Activated CD4-positive, alpha-beta memory T cell treated with anti-CD3 and anti-CD28 coated beads for 36 hours (primary cell): ENCODE measurements at places on chromosomes 7 and 10. TPM values are rescaled to one million over a fixed set of nuclear protein-coding genes. Genes with fewer than 3 reads are reported as not detected.

IFIT3 gene
- total RNA-seq: 14.7 TPM

LIPK gene
- total RNA-seq: not detected

ADCYAP1R1 gene
- not detected for total RNA-seq

GBX1 gene
- total RNA-seq: not detected

C10orf143 gene
- total RNA-seq: 3.0 TPM

TMEM229A gene
- not detected for total RNA-seq

MMP21 gene
- not detected for total RNA-seq

UTF1 gene
- total RNA-seq: not detected

PON1 gene
- total RNA-seq: not detected

DNA sequence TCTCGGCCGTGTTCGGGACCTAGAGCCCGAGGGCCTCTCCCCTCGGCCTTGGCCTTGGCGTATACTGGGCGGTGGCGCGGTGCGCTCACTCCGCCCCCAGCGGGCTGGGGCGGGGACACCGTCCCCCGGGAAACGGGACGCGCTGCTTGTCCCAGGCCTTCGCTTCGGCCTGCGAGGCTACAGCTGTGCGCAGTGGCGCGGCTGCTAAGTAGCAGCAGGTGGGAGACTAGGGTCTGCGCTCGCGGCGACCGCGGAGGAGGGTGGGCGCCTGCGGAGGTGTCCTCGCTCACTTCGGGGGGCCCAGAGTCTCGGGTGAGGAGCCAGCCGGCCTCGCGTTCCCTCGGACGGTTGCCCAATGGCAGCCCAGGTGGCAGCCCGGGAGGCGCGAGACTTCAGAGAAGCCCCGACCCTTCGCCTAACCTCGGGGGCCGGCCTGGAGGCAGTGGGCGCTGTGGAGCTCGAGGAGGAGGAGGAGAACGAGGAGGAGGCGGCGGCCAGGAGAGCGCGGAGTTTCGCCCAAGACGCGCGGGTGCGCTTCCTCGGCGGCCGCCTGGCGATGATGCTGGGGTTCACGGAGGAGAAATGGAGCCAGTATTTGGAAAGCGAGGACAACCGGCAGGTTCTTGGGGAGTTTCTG is at the start of gene DNAH11:
Gene DNAH11, plus strand, starts transcription at position 149 of the 637 bp plus-strand sequence. Its CDS starts 207 bp downstream, at position 356.
- DNase-seq: peak; percentile 32

GRCh38 chr7:141430455-141431139 is 120.6 kb upstream of the AGK start:
- DNase-seq: no peak

GRCh38 chr7:157482025-157482424 is 145.2 kb downstream of the DNAJB6 start:
- no peak for DNase-seq

GRCh38 chr7:80439894-80440821 is 71.7 kb downstream of the GNAT3 start:
- DNase-seq: no peak

GRCh38 chr7:15280078-15280733 is 281.6 kb downstream of the AGMO start:
- DNase-seq: no peak

GRCh38 chr10:34768261-34768971 is 46.7 kb downstream of the PARD3 start:
- no peak for DNase-seq

- no peak for DNase-seq
Observed at GRCh38 chr7:17558558-17559332, 260.3 kb downstream of the AHR start.

- DNase-seq: no peak
Observed at GRCh38 chr10:71537125-71537524, 140.4 kb downstream of the CDH23 start.

DNA sequence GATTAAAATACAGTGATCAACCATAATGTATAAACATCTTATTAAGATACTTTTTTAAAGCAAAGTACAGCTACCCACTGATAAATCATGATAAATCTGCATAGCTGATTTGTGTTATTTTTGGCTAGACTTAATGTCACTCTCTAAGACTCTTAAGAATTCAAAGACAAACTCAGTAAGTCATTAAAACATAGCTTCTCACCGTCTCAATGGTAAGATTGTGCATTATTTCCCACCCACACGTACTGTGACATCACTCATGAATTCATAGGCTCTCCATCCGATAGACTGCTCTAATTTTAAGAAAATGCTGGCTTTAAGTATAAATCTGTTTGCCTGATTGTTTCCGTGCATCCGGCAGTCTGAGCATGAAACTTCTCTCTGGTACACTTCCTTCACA is 266.1 kb downstream of the GLI3 start:
- no peak for DNase-seq

DNA sequence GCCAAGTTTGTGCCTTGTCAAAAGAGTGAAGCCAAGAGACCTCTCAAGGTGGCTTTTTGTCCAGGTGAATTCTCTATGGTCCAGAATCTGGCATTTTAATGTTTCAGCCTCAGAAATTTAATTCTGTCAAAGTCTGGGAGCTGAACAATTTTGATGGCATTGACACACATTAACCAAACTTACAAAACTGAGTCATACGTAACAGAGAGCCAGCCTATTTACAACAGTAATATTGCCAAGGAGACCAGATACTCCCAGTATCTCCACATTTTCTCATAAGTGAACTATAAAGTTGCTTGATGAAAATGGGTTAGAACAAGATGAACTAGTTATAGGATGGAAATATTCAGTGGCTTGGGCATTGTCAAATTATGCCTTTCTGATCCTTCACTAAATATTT is 43.8 kb downstream of the PDE6C start:
- no peak for DNase-seq

GRCh38 chr7:92735707-92736106 is 100.7 kb downstream of the CDK6 start:
- no peak for DNase-seq

GRCh38 chr10:114002422-114002821 is 41.2 kb upstream of the ADRB1 start:
- no peak for DNase-seq

- DNase-seq: no peak
Observed at GRCh38 chr10:122662231-122662630, 37.4 kb downstream of the C10orf120 start.

- DNase-seq: no peak
Observed at GRCh38 chr10:12243864-12244620, 48.1 kb downstream of the CDC123 start.

GRCh38 chr7:50783801-50784507 is 1.3 kb upstream of the GRB10 start:
- no peak for DNase-seq

DNA sequence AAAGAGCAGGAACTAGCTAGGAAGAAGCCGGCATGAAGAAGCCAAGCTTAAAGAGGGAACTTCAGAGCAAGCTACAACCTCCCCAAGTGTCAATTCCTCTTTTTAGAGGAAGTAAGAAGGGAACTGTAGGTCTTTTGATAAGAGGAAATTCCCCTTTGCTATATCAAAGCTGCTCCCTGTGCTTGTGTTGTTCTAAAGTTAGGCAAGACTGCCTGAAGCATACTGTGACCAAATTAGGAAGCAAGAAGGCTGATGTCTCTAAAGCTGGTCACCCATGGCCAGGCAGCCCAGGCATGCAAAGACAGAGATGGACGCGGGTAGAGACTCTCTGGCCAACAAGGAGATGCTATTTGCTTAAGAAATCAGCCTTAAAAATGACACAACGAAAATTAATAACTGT is 87.9 kb downstream of the RNF216 start:
- DNase-seq: no peak

DNA sequence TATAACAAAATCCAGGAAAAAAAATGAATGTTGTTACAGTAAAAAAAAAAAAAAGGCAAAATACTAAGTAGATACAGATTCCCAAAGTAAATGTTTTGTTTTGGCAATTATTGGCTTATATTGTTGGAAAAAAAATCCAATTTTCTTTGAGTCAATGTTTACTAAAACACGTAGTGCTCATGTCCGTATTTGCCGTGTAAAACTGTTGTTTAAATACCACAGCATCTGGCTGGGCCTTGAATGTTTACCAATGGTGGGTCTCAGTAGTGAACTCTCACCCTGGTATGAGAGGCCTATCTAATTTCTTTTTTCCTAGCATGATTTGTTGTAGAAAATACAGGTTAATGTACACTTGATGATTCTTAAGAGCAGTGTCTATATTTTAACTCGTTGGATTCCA is 41.4 kb upstream of the SLC26A5 start:
- no peak for DNase-seq

GRCh38 chr10:7486528-7486927 is 75.7 kb upstream of the SFMBT2 start:
- DNase-seq: no peak

DNA sequence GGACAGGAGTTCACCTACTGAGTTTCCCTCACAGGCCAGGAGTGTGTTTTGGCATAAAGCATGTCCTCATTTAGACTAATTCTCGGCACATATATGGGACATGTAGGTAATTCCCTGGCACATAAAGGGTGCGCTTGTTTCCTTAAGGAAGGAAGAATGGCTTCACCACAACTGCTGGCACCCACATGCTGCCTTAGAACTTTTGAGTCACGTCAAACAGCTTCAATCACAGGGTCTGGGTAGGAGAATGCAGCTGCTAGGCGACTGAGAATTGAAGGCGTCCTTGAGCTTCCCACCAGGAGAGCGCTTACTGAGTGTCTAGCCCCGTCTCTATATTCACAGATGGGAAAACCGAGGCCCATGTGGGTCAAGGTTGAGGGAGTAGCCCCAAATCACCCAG is 146.1 kb downstream of the CHN2 start:
- DNase-seq: no peak

DNA sequence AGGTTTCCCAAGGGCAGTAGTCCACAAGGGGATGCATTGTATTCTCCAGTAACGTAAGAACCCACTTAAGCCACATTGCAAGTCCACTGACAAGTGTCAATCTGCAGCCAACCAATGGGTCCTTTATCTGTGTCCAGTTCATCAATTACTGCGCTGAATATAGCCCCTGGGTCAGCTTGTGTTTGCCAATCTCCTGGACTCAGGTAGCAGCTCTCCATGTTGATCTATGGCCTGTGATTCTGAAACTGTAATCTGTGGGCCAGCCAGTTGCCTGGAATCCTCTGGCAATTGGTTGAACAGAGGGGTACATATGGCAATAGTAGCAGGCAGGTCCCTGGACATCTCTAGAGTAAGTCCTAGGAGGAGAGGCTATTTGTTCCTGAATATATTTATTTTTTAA is 8.8 kb upstream of the TMEM248 start:
- no peak for DNase-seq

DNA sequence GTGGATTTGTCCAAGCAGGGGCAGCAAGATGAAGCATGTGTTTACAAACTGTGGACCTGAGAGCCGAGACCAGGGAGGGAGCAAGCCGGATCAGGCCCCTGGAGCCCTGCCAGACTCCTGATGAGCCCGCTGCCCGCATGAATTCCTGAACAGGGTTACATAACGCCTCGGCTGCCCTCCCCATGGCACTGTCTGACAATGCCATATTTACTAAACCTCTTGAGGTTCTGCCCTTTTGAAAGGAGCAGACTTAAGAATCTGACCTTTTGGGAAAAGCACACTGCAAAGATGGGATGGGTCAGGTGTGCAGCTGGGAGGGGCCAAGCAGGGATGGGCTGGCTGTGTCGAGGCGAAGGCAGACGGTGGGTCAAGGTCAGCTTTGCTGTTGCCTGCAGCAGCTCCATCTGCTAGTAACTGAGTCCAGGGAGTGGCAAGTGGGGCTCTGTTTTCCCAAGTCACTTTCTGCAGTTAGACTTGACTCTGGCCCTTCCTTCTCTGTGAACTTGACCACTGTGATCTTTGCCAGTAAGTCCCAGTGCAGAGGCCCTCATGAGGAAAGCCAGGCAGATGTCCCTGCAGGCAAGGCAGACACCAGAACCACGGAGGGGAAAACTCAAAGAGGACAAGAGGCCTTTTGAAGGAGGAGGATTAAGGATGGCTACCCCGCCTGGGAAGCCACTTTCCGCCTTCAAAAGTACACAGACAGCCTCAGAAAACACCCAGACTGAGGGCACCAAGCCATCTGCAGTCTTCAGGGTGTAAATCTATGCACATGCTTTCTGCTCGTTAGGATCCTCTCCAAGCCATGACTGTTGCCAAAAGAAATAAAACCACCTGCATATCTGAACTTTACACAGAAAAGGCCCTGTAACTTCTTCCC is 175.8 kb downstream of the TNS3 start:
- no peak for DNase-seq

DNA sequence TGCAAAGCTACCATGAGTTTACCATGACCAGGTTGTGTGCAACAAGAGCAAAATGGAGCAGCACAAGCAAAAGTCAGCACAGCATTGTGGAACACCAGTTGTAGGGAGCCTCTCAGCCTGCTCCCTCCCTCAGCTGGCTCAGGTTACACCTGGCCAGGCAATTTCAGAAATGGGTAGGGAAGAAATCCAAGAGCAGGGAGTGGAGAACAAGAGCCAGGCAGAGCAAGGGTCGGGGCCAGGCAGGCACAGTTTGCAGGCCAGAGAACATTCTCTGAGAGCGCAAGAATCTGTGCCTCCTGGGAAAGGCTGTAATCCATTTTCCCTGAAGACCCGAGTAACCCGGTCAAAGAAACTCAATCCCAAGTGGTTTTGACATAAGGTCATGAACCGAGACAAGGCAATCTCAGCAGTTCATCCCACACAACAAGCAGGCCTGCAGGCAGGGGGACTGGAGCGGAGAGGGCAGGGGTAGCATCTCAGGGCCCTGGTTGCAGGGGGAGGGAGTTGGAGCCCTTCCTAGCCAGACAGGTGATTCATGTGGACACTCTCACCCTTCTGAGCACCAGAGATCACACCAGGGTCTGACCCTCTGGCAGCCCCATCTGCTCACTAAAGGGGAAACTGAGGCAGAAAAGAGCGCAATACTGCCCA is 258.4 kb downstream of the PLXNA4 start:
- no peak for DNase-seq

- DNase-seq: no peak
Observed at GRCh38 chr7:149736478-149737360, 36.7 kb downstream of the ZNF467 start.

- no peak for DNase-seq
Observed at GRCh38 chr7:137690635-137691034, 156.1 kb downstream of the DGKI start.

DNA sequence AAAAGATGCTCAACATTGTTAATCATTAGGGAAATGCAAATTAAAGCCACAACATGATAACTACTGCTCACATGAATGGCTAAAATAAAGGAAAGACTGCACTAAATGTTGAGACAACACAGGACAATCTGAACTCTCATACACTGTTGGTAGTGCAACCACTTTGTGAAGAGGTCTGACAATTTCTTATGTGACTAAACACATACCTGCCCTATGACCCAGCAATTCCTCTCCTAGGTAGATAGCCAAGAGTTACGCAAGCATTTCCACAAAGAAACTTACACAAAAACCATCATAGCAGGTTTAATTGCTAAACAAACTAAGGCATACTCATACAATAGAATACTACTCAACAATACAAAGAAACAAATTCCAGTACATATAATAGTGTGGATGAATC is 41.8 kb upstream of the HERPUD2 start:
- DNase-seq: no peak

GRCh38 chr7:27605689-27606269 is 56.9 kb downstream of the HIBADH start:
- no peak for DNase-seq
